Stimulated activated CD8-positive, alpha-beta memory T cell treated with anti-CD3 and anti-CD28 coated beads, Interleukin-4, amount 100 ng/mL, for 48 hours (primary cell): ENCODE measurements at places on chromosomes 11 and 22.

- DNase-seq, result no peak
Measured at GRCh38 chr11:32210556-32210955, 119.7 kb downstream of the RCN1 start.

- DNase-seq, result no peak
Measured at GRCh38 chr11:103529181-103529684, 420.0 kb downstream of the DYNC2H1 start.

DNA sequence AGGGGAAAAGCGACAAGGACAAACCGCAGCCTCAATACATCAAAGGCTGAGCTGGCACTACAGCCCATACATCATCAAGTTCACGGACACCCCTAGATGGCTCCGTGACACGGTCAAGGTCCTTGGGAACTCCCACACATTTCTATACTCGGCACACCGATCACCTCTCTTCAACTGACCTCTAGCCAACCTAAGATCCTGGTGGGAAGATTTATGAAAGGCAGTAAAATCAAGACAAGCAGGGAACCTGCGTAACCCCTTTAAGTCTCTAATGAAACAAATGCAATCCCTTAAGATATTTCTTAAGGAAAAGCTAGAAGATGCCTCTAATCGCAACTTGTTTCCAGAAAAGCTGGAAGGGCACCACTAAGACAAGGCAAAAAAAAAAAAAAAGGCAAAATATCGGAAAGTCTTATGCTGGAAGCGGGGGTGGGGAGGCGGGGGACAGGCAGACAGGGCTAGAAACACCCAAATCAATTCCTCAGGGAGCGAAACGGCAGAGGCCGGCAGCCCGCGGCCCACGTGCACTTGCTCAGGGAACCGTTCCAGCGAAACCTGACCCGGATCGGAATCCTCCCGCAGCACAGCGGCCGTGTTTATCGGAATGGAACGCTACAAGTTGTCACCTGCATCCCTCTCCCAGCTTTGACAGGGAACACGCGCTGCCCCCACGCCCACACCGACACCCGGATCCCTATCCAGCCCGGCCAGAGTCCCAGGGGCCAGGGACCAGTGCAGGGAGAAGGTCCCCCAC is 1.4 kb downstream of the ARHGAP20 start:
- DNase-seq, result no peak

- no peak for DNase-seq
Measured at GRCh38 chr11:119619665-119620064, 109.3 kb downstream of the NECTIN1 start.

DNA sequence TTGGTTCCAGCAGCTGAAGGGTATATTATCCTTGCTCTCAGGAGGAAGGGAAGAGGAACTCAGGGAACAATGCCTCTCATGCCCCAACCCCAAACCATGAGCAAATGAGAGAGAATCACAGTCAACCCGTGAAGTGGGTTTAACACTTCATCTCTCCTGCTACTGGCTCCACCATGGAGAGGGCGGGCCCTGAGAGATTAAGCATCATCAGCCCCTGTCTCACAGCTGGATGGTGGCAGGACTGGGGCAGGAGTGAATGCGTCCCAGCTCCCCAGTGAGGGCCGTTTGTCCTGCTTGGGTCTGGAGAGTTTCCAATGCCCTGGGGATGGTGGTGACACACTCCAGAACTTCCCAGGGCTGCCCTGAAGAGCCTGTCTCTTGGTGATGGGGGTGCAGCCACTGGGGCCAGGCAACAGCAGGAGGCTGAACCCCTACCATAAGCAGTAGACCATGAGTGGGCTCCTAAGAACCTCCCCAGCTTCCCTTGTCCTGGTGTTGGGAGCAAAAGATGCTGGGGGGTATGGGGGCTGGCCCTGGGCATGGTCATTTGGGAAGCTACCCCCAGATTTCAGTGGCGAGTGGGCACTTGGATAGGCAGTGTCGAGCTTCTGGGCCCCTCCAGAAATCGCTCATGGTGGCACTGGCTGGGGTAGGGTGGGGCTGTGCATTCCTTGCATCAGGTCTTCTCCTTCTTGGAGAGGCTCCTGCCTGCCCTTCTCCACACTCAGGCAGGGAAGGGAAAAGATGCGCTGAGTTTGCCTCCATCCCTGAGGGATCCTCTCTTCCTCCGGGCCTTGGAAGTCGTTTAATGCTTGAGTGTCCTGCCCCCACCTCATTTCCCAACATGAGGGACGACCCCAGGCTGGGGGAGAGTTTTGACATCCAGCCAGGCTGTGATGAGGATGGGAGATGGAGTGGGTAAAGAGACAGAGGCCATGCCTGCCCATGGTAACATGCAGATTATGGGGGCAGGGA is 157.5 kb downstream of the ST3GAL4 start:
- DNase-seq, result no peak

DNA sequence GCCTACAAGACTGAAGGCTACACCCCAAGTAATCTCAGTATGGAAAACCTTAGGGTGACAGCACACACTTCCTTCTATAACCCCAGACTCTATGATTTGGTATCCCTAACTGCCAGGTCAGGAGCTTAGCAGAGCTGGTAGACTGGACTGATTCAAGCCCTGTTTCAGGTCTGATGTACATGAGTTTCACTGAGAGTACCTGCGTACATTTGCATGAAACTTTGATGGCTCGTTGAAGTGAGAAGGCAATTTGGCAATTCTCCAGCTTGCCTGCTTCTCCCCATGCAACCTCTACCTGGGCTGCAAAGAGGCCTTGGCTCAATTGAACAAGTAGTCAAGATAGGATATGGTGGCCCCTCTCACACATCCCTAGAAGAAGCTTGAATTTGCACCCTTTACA is 10.2 kb downstream of the FIBIN start:
- DNase-seq, result no peak

DNA sequence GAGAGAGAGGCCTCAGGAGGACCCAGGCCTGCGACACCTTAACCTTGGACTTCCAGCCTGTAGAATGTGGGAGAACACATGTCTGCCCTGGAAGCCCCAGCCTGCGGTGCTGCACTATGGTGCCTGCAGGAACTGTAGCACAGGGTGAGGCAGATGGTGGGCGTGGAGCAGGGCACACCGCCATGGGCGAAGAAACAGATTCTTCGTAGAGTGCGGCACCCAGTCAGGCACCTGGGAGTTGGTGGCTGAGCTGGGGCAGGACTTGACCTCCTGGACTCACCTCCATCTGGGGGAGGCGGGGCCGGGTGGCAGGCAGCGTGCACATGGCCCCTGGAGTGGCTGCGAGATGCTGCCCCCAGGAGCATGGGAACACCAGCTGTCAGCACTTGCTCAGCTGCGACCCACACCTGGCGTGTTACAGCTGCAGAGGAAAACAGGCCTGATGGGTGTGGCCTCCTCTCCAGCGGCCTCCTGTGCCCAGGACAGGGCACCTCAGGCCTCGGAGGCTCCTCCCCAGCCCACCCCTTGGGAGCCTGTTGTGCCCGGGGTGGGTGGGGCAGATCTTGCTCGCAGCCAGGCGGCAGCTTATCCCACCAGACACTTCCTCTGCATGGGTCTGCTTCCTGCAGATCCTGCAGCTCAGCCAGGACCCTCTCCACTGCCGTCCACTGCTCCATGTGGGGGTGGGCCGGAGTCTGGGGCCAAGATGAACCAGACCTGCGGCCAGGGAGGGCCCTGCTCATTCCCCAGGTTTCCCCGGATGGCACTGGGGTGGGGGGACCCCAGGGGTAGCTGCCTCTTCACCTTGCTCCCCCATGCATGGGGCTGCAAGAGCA is 80.4 kb downstream of the MYEOV start:
- no peak for DNase-seq

- peak; percentile 53 for DNase-seq
Measured at GRCh38 chr11:114892381-114893197, 214.3 kb downstream of the NXPE2 start.

- DNase-seq, result no peak
Measured at GRCh38 chr11:47912843-47913437, 64.8 kb upstream of the NUP160 start.

GRCh38 chr11:114059278-114059983 is at the start of gene ZBTB16:
ZBTB16 (plus strand) TSS chr11:114059711; CDS start chr11:114063301, 3,590 bp downstream.
- peak; percentile 64 for DNase-seq

DNA sequence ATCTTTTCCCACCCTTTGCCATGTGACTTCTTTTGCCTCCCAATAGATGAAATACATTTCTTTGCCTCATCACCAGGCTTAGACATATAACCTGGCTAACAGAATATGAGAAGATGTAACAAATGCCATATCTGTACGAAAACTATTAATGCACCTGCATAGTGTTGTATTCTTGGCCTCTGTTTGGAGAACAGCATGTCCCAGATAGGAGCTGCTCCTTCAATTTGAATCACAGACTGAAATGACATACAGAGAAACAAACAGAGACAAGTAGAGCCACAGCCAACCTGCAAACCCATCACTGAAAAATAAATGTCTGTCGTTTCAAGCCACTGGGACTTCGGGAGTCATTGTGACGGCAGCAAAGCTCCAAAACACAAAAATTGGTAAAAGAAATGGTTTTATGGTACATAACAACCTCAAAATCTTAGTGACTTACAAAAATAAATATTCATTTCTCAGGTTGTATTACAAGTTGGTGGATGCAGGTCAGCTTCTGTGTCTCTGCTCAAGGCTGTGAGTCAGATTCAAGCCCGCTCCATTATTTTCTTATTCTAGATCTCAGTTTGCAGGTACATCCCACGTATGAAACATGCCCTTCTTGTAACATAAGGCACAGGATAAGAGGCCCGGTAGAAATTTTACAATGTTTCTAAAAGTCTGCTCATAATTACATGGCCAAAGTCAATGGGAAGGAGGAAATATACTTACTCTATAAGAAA is 171.3 kb upstream of the SOX6 start:
- DNase-seq, result no peak

- no peak for DNase-seq
Measured at GRCh38 chr11:11976481-11977127, 31.8 kb downstream of the DKK3 start.

GRCh38 chr22:23283591-23284503 is 103.5 kb downstream of the BCR start:
- DNase-seq, result no peak

GRCh38 chr22:43996981-43997265 is 27.2 kb upstream of the PARVB start:
- DNase-seq, result no peak

GRCh38 chr11:95829580-95830259 is 39.4 kb downstream of the CEP57 start:
- no peak for DNase-seq

DNA sequence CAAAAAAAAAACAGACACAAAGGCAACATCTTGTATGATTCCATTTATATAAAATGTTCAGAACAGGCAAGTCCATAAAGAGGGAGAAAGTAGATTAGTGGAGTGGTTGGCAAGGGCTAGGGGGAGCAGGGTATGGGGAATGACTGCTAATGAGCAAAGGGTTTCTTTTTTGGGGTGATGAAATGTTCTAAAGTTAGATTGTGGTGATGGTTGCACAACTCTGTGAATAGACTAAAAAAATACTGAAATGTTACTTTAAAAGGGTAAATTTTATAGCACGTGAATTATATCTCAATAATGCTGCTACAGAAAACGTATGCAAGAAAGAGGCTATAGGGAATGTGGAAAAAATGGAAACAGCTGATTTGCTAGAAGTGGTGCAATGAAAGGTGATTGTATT is 155.1 kb downstream of the TENM4 start:
- DNase-seq, result no peak

DNA sequence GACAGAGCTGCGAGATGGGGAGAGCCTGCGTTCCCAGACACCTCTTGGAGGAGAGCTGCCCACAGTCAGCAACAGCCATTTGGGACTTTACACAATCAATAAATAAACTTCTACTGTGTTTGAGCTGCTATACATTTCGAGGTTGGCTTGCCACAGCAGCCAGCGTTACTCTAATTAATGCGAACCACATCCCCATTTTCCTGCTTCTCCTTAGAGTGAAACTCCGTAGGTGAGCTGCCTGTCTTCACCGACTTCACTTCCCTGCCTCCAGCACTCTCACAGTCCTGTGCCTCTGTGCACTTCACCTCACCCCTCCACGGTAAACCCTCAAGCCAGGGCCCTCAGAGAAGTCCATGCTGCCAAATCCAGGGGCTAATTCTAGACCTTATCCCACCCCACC is 5.9 kb upstream of the SLC22A12 start:
- DNase-seq, result no peak
